ENCODE measurements at places on chromosomes 2 and 18.
A peak's percentile ranks its signal among the peaks of the same experiment; 100 is the strongest.

GRCh38 chr2:178241844-178242551, 47.7 kb downstream of the OSBPL6 start:
- no peak for DNase-seq

GRCh38 chr18:56637711-56638231, 621 bp downstream of the TXNL1 start:
- DNase-seq = no peak

DNA sequence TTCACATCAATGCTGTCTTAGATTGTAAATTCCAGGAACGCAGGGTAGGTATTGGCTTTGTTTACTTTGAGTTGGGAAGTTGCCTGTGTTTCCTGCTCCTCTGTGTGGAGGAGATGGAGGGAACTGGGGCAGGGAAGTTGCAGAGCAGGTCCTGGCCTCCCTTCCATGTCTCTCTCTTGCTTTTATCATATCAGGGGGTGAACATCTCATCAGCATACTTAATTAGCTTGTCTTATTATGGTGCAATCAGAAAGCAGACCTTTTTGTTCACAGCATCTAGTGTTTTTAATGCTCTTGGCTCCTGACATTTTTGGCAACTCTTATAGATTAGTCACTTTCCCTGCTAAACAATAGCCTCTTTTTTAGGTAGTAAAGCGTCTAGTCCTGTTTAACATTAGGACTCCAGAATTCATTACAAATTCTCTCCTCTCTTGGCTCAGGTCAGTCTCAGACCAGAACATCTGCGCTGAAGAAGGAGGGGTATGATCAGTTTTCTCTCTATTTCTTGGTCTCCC, 11.5 kb upstream of the DIPK1C start:
- no peak for DNase-seq

DNA sequence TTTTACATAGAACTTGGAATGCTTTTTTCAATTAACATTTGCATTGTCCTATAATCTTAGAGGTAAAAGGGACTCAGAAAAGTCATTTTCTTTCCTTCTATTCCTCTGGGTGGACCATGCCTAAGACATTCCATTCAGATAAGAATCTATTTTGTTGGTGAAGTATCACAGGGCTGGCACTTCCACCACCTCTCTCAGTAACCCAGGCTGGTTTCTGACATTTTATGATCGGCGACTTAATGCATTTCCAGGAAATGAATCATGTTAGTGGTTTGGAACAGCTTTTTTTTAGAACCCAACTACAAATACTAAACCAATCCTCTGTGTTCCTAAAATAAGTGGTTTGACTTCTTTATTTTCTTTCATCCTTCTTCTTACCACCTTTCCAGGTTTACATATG, 27.0 kb downstream of the GAD1 start:
- no peak for DNase-seq

DNA sequence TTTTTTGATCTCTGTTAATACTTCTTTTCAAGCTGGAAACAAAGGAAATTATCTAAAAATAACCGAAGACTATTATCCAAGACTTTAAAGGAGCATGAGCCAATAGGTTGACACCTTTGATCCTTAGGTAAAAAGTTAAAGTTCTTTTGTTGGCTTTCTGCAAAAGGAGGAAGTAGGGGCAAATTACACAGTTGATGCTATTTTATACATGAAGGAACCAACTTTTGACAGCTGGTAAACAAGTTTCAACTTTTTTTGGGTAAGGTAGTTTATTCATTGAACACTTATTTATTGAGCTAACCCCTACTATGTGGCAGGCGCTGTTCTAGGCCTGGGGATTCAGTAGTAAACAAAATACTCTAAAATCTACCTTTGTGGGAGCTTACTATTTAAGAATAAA, 66.6 kb upstream of the ZEB2 start:
- no peak for DNase-seq

- DNase-seq = peak; percentile 52
Observed at GRCh38 chr2:84906900-84907714, 1.7 kb downstream of the TMSB10 start.

DNA sequence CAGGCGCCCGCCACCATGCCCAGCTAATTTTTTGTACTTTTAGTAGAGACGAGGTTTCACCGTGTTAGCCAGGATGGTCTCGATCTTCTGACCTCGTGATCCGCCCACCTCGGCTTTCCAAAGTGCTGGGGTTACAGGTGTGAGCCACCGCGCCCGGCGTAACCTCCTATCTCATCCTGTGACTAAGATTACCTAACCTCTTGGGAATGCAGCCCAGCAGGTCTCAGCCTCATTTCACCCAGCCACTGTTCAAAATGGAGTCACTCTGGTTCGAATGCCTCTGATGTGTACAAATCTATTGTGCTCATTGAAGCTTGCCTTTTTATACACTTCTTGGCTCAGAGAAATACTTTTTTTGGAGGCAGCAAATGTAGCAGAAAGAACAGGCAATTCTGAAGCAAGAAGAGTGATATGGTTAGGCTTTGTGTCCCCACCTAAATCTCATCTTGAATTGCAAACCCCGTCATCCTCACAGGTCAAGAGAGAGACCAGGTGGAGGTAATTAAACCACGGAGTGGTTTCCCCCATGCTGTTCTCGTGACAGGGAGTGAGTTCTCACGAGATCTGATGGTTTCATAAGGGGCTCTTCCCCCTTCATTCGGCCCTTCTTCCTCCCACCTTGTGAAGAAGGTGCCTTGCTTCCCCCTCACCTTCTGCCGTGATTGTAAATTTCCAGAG, 60.6 kb downstream of the SLC4A3 start:
- no peak for DNase-seq

DNA sequence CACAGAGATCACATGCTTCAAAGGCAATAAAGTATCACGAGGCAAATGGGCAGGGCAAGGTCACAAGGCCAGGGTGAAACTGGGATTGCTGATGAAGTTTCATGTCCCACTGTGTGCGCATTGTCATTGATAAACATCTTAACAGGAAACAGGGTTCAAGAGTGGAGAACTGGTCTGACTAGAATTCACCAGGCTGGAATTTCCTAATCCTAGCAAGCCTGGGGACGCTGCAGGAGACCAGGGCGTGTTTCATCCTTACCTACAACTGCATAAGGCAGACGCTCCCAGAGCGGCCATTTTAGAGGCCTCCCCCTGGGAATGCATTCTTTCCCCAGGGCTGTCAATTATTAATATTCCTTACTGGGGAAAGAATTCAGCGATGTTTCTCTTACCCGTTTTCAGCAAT, 33.2 kb downstream of the PTPN4 start:
- DNase-seq = no peak

DNA sequence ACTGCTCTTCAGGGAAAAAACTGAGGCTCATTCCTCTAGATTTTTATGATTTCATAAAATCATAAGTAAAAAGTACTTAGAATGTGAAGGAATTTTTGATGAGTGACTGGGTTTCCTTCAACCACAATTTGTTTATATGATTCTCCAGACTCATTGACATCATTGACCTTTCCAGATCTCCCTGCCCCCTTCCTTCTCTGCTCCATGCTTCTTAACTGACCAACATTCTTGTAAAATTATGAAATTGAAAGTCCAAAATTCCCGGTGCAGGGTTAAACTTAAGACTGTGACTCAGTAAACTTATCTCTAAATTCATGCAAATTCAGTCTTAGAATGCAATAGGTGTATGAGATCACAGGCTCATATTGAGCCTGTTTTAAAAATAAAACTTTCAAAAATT, 648.9 kb downstream of the TDRD15 start:
- no peak for DNase-seq

DNA sequence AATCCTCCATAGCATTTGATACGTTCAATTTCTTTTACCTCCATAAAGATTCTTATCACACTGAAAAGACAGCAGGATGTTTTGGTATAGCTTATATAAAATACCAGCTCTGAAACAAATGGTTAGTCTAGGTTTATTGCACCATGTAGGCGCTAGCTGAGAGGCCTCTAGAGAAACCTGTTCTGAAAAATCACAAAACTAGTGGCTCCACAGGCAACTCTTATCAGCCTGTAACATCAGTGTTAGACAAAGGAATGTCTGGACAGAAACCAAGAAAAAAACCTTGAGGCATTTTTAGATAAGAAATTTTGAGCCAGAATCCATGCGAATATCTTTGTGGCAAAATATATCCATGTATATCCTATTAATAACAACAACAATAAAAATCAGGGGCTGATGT, 440.4 kb upstream of the MAP2 start:
- no peak for DNase-seq

- DNase-seq = no peak
Observed at GRCh38 chr2:117917223-117917917, 96.5 kb downstream of the CCDC93 start.

DNA sequence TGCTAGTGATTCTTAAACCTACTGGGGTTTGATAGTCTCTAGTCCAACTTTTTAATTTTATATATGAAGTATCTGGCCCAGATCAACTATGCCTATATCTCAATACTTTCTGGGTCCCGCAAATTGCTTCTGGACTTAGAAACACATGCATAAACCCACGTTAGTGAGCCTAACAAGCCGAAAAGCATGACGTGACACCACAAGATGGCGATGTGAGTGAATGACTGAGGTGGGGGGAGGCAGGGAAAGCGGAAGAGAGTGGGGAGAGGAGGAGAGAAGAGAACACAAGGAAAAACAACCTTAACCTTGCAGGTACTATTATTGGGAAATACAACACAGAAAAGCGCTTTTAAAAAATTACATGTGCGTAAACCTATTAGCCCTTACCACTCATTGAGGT, 13.8 kb downstream of the PDIA6 start:
- DNase-seq = no peak

- no peak for DNase-seq
Observed at GRCh38 chr2:123840574-123840973, 184.5 kb upstream of the CNTNAP5 start.

- no peak for DNase-seq
Observed at GRCh38 chr18:62450546-62451410, 72.0 kb upstream of the ZCCHC2 start.

DNA sequence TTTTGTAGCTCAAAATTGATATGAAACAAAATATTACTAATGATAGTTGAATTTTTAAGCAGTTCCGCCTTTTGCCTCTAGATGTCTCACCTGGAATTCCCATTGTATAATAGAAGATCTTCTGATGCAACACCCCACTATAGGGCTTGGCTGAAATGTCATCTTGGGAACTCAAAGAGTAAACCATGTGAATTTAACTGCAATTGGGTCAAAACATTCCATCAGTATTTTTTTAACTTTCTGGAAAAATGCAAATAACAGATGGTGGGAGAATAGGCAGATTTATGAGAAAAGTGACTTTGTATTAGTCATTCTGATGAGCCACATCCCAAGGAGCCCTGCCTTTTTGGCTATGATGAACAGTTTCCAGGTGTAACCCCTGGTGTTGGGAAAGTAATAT, 489.9 kb downstream of the NYAP2 start:
- DNase-seq = no peak

GRCh38 chr2:45009303-45009927, at the start of gene SIX2:
TSS of gene SIX2 (minus strand) at chr2:45009452. CDS start at chr2:45009110, 342 bp downstream.
- DNase-seq = no peak

GRCh38 chr2:67389286-67389685, 7.8 kb upstream of the ETAA1 start:
- DNase-seq = no peak

GRCh38 chr2:60745330-60745729, 10.7 kb upstream of the PAPOLG start:
- no peak for DNase-seq

GRCh38 chr2:126932529-126932928, 33.8 kb downstream of the TEX51 start:
- DNase-seq = no peak

- DNase-seq = no peak
Observed at GRCh38 chr2:158009399-158009798, 92.3 kb upstream of the UPP2 start.

DNA sequence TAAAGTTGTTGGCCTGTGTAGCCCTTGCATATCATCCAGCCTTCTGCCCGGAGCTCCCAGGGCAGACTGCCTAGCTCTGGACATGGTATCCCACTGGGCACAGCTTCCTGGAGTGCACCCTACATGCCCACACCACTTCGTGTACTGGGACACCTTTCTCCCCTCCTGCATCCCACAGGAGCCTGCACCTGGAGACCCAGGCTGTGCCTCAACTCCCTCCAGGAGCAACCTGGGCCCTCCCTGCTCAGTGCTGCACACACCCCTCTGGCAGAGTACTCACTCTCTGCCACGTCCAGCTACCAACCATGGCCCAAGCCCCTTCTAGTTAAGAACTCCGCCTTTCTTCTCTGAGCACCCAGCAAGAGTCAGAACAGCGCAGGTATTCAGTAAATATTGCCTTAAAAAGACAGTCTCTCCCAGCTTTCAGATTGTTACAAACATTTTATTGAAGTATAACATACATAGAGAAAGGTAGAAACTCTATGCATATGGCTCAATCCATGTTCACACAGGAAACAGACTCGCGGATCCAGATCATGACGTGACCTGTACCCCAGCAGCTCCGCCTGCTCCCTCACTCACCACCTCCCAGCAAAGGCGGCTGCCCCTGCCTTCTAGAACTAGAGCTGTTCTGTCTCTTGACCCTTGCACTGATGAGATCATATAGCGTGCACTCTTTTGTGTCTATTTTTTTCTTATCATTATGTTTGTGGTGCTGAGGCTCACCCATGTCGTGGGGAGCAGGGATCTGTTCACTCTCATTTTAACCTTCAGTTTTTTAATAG, 98.4 kb upstream of the MYCN start:
- DNase-seq = no peak

GRCh38 chr18:23210526-23210925, 75.2 kb downstream of the CABLES1 start:
- no peak for DNase-seq

Data from activated gamma-delta T cell treated with Interleukin-2 at 50 U/mL for 16 hours (primary cell).